Skin of body (tissue), 3 donors: ENCODE measurements at places on chromosomes 3 and 15. TPM values are rescaled to one million over a fixed set of nuclear protein-coding genes. Genes with fewer than 3 reads are reported as not detected.

CIB2 gene
- 8.7 TPM for total RNA-seq

KPNA1 gene
- total RNA-seq: 29.4 TPM

C3orf85 gene
- total RNA-seq: not detected

HERC2 gene
- total RNA-seq: 42.8 TPM

CYP8B1 gene
- not detected for total RNA-seq

INKA1 gene
- 6.6 TPM for total RNA-seq

TEX264 gene
- total RNA-seq: 19.5 TPM

MFN1 gene
- total RNA-seq: 96.2 TPM

THAP10 gene
- total RNA-seq: 2.1 TPM

RETNLB gene
- total RNA-seq: not detected

CEMIP gene
- 6.5 TPM for total RNA-seq

COLQ gene
- total RNA-seq: 3.7 TPM

CXCR6 gene
- 0.39 TPM for total RNA-seq

ANKUB1 gene
- not detected for total RNA-seq

HRH1 gene
- 10.1 TPM for total RNA-seq

FRMD5 gene
- total RNA-seq: 0.69 TPM

PCLAF gene
- total RNA-seq: 21.2 TPM

THRB gene
- 18.1 TPM for total RNA-seq

PLAAT1 gene
- total RNA-seq: 2.4 TPM

GABRR3 gene
- total RNA-seq: not detected

IRAK2 gene
- total RNA-seq: 3.8 TPM

DCP1A gene
- 17.6 TPM for total RNA-seq

EFCC1 gene
- 0.79 TPM for total RNA-seq

TICRR gene
- total RNA-seq: 2.4 TPM

WDR49 gene
- total RNA-seq: 0.49 TPM

GAP43 gene
- 1.3 TPM for total RNA-seq

HRG gene
- not detected for total RNA-seq

C3orf22 gene
- not detected for total RNA-seq

CCDC54 gene
- not detected for total RNA-seq

AHSG gene
- not detected for total RNA-seq

MUSTN1 gene
- 9.6 TPM for total RNA-seq
